Cortex of kidney (tissue), 1 donor: ENCODE measurements at places on chromosomes 7 and 10.

DNA sequence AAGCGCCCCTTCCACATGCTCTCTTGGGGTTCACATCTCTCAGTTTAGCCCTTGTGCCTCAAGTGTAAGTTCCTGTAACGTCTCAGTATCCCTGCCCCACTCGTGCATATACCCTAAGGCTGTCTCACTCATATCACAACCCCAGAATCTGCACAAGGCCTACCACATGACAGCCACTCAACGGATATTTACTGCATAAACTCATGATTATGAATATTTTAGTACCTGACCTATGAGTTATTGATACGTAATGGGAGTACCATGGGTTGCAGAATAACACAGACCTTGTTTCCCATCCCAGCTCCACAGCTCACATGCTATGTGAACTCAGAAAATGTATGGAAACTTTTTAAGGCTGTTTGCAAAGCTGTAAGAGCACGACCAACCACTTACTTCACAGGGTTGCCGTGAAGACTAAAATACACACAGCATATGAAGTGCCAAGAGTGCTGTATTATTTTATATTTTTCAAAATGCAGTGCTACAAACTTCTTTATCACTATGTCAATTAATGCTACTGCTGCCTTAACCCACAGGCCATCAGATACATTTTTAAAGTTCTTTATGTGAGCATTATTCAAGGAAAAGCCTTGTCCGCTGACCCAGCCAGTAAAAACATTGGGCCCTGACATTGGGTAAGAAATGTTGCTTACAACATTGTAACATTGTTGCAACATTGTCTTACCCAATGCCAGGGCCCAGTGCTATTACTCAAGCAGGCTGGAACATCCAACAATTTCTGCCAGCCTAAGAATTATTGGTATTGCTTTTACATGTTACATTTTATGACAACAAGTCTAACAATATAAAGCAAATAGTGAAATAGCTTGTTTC lies 97.2 kb downstream of the JAZF1 start:
- DNase-seq: no peak

DNA sequence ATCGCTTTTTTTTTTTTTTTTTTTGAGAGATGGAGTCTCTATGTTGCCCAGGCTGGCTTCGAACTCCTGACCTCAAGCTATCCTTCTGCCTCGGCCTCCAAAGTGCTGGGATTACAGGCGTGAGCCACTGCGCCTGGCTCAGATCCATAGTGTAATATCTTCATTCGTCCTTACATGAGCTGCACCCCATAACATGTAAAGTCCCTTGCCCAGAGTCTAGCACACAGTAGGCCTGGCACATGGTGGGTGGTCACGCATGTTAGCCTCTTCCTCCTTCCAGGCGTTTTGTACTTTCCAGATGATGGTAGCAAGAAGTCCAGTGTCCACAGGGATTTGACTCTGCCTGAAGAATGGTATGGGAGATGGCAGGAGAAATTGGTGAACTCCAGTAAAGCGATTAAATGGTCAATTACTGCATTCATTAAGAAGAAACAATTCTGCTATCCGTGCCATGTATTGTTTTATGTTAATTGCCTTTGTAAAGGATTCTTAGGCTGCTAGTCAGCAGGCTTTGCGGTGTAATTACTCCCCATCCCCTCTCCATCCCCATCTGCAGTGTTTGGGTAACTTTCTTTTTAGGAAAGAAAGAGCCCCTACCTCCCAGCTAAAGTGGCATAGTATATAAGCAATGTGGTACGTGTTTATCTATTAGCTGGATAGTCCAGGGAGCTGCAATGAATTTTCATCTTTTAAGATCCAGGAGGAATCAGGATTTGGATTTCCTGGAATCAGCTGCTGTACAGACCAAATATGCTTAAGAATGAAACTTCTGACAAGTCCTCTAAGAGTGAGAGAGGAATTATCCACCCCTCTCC lies 1.2 kb downstream of the TPST1 start:
- no peak for DNase-seq

DNA sequence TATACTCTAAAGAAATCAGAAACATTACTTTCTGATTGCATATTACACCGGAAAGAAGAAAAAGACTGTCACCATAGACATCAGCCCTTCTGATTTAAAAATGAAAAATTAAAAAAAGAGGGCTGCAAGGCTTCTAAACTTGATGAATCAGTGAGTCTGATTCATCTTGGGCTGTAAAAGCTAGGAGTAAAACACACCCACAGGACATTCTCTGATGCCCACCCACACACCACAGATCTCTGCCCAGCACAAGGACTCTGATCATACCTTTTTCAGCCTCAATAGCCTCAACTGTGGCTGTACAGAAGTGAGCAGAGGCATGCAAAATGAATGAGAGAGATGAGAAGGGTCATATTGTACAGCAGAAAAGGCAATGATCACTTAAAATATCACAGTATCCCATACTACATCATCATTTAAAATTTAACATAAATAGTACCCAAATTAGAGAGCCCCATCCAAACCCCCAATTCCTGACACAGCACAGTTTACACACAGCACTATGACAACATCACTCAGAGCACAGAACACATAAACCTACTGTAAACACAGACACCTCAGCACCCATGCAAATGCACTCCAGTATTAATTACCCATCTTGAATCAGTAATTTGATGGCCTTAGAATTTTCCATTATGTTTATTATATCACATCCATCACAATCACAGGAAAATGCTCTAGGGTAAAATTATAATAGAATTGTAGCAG lies 6.4 kb upstream of the MSS51 start:
- no peak for DNase-seq

- no peak for DNase-seq
These were observed 351.6 kb upstream of the ZMIZ1 start for GRCh38 chr10:78717200-78717599.

DNA sequence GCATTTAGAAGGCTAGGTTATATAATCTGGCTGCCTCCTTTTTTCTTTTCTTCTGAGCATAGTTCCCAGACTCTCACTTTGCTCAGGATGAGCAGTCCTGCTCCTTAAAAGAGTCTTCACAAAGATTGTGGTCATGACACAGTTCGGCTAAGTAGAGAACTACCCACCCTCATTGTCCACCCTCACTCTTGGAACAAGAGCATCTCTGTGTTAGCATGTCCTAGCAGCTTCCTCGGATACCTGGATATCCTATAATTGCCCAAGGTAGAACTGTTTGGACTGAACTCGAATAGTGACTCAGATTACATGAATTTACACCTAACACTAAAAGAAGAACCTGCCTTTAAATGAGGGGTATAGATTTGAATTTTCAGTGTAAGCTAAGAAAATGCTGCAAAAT lies 572.0 kb downstream of the SUGCT start:
- no peak for DNase-seq

DNA sequence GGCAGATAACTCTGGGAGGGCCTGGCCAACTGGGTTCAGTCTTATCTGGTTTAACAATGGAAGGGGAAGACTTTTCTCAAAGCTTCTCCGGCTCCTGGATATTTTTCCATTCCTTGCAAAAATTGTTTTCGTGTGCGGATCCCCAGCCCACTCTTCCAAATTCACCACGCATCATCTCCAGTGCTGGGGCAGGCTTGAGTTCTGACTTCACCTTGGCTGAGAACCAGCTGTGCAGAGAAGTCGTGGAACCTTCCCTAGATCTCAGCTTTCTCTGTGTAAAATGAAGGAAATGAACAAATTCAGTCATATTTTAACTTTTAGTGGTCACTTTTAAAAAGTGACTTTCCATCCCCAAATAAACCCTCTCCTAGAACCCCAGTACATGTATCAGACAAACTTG lies 297.0 kb downstream of the TCF7L2 start:
- no peak for DNase-seq

DNA sequence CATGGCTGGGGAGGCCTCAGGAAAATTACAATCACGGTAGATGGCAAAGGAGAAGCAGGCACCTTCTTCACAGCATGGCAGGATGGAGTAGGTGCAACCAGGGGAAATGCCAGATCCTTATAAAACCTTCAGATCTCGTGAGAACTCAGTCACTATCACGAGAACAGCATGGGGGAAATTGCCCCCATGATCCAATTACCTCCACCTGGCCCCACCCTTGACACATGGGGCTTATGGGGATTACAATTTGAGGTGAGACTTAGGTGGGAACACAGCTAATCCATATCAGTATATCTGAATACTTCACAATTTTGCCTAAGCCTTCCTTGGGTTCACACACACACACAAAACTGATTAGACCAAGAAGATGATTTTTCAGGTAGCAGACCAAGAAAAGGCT lies 145.1 kb upstream of the COL1A2 start:
- no peak for DNase-seq

GRCh38 chr7:18290223-18290622 lies 205.3 kb upstream of the HDAC9 start:
- no peak for DNase-seq

GRCh38 chr7:27971171-27971812 lies 209.3 kb downstream of the JAZF1 start:
- no peak for DNase-seq

DNA sequence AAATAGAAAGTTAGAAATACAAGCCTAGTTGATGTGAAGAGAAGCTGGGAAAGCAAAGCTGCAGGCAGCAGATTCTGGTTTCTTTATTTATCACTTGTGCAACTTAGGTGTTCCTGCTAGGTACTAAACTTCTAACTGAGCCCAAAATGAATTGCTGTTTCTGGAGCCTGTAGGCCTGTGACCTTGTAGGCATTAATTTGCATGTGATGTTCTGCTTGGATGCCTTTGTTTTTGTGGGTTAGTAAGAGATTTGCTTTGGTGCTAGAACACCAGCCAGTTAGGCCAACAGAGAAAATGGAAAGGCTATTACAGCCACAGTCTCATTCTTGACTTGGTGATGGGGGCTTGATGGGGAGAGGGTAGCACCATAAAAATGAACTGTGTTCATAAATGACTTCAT lies 370.7 kb downstream of the PPP1R3A start:
- DNase-seq: no peak

DNA sequence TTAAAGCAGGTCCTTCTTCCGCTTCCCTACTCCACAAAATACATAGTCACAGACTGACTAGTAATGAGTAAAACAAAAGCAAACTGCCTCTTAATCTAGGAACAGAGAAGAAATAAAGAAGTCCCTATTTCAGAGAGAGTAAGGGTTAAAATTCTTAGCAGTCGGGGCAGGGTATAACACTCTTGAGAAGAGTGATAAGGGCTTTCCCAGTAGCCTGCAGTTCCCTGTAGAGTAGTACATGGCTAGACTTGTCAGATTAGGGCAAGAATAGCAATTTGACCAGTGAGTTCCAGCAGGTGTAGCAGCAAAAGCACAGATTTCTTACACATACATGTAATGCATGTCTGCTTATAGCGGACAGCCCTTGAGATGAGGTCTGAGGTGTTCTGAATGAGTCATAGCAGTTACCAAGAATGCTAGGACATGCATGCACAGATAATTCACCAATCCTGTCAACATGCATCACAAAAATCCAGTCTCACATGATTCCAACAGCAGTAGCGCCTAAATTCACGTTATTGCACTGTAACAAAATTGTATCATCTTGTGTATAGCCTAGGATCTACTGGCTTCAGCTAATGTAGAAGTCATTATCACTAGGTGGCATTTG lies 40.7 kb downstream of the BTRC start:
- no peak for DNase-seq

GRCh38 chr7:82745117-82745516 lies 301.5 kb upstream of the CACNA2D1 start:
- DNase-seq: no peak

DNA sequence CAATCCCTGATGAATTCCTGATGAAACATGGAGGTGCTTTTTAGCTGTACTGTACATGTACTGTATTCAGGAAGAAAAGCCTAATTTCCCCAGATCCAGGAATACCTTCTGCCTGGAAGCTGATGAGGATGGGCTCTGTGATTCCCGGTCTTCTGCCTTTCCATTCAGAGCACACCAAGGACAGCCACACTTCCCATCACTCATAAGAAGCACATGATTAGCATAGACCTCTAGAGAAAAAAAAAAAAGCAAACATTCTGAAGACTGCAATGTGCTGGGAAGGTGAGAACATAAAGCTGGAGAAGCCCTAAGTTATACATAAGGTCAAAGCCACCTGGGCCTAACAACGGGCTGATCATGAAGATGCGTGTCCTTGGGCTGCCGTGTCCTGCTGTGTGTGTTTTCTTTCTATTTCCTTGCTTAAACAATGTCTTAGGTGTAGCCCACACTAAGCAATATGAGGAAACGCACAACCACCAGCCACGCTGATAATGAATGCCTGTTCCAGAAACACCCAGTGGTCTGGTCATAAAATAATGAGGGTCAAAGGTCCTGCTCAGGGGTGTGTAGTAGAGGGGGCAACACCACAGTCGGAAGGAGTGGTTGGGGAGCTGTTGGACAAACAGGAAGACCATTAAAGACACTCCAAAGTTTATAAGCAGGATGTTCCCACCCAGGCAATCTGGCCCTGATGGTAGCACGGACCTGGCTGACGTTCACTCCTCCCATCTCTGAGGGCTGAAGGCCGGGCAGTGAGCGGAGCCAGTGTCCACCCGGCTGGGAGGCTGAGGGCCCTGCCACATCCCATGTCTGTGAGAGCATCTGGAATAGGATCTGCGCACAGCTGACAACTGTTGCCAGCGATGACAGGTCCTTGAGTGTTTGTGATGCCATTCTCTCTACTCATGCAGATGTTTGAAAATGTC lies 7.9 kb downstream of the PKD1L1 start:
- DNase-seq: no peak

GRCh38 chr10:96587264-96588059 lies 650 bp upstream of the TM9SF3 start:
- DNase-seq: no peak

DNA sequence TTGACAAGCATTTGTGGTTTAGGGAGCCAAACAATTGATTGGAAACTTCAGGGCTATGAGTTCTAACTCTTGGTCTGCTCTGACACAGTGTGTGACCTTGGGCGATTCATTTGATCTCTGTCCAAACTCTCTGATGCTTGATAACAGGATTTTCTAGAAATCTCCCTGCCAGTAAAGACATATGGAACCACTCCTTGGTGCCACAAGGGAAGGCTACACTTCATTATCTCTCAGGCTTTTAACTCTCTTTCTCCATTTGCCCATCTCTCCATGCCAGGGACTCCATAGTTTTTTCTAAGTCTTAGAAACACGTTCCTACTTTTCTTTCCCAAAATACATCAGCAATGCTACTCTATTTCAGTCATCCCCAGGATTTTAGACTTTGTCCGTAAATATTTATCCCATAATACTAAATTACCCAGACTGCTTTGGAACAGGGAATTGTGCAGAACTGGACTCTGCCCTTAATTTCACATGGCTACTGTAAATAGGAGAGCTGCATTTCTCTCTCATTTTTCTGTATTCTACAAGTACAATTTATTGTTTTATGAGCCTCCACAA lies 488.2 kb downstream of the SUGCT start:
- DNase-seq: no peak

DNA sequence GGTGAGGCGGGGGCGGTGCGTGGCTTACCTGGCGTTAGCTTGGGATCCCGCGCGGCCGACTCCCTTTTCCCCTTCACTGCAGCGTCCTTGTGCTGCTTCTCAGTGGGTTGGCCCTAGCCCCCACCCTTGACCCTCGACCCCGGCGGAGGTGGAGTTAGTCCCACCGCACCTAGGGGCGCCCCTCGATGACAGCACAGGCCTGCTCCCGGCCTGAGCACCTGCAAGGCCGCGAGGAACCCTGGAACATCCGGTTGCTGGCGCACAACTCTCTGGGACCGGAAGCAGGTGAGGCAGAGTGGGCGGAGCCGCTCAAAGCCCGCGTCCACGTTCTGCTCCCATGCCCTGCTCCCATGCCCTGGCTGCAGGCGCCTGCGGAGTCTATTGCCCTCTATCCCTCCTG lies 266.9 kb downstream of the USP6NL start:
- no peak for DNase-seq
